ENCODE measurements at places on chromosomes 3 and 15.
A peak's percentile ranks its signal among the peaks of the same experiment; 100 is the strongest.

DNA sequence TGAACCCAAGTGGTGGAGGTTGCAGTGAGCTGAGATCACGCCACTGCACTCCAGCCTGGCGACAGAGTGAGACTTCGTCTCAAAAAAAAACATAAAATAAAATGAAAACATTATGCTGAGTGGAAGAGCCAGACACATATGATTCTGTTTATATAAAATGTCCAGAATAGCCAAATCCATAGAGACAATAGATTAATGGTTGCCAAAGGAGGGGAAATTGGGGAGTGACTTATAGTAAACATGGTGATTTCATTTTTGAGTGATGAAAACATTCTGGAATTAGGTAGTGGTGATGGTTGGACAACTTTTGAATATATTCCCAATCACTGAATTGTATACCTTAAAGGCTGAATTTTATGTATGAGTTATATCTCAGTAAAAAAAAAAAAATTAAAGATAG, 172.0 kb upstream of the BFSP2 start:
- no peak for DNase-seq

DNA sequence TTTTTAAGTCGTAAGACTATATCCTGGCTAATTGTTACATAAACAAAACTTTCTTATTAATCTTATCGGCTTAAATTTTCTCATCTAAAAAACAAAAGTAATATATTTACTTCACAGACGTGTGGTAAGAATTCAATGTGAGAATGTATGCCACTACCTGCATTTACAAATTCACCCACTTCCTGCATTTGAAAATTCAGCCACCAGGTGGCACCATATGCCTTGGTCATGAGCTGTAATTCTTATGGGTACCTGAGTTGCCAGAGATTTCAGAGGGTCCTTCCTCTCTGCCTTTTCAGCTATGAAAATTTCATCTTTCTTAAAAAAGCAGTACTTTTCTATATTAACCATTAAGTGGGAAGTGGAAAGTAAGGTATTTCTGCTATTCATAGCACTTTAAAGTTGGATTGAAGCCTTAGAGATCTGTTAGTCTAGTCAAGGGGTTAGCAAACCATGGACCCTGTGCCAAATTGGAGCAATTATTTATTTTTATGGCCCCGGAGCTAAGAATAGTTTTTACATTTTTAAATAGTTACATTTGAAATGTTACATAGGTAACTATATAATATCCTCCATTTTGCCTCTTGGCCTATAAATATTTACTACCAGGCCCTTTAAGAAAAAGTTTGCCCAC, 127.8 kb downstream of the HCN4 start:
- DNase-seq = peak; percentile 55

- no peak for DNase-seq
Observed at GRCh38 chr3:64242435-64242834, 17.2 kb upstream of the PRICKLE2 start.

DNA sequence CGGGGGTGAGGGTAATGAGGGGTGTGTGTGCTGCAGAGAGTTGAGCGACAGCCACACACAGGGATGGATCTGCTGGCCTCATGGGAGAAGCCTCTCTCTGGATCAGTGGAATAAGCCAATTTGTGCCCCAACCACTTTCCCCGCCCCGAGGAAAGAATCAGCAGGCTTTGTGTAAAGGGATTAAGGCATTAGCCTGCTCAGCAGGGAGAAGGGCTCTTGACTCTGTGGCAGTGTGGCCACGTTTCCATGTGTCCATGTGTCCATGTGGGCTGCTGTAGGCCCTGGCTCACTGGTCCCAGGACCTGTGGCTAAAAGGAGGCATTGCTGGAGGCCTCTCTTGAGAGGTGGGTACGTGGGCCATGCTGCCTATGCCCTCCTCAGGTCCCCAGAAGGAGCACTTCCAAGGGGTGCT, 104.7 kb downstream of the HMG20A start:
- no peak for DNase-seq

DNA sequence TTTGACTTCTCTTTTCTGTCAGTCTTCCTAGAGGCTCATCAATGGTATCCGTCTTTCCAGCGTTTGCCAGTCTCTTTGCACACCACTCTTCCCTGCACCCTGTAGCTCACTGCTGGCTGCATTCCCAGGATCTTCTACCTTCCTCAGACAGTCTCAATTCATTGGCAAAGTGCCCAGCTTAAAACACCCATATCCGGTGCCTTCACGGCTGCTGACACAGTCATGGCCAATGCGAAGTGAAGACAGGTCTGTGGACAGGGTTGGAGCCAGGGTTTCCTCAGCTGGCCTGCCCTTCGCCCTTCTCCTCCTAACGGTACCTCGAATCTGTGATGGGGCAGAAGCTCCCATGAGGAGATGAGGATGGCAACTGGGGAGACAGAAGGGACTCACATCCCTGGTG, 36.1 kb downstream of the PTH1R start:
- no peak for DNase-seq

DNA sequence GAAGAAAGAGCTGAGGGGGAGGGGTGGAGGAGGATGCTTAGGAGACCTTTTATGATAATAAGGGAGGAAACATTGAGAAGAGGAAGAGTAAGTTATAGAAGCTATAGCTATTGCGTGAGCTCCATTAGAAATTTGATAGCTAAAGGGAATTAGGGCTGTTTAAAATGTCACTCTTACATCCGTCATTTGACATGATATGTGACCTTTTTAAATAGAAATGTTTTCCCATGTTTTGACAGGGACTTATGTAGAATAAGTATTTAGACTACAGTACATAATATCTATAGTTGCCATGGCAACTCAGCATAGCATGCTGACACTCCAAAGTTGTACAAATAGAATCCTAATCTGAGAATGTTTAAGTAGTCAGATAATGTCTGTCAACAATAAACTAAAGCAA, 19.2 kb downstream of the RAD51 start:
- DNase-seq = no peak

DNA sequence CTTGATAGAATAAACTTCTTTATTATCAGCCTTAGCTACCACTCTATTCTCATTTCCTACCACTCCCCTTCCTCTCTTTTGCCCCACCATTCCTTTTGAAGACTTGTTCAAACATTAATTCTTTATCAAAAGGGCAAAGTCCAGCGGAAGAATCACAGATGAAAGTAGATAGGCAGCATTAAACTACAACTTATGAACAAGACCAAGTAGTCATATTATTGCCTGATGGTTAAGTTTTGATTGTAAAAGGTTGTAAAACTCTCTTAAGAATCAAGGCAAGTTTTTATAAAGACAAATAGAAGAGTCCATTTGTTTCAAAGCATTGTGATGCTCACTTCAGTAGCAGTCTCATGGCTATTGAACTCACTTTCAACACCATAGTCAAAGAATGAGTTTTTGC, 22.4 kb upstream of the TGFBR2 start:
- no peak for DNase-seq

DNA sequence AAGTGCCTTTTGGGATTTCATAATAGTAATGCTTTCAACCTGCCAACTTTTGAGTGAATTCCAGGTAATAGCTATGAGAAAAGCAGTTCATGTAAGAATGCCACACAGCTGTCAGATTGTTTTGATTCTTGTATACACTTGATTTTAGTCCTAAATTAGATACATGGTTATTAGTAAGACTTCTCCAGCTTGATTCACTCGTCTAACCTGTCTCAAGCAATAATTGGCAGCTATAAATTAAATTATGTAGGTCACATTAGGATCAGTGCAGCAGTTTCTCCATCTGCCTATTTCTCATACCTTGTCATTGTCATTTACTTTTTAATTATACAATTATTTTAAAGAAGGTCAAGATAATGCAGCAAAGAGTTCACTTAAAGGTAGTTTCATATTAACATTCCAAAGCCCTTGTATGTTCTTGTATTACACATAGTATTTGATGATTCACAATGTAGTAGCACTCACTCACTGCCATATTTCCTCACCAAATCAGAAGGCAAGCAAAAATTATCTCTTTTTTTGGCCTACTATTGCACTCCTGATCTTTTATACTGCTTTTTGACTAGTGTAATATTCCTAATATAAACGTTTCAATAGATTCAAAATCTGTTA, 10.9 kb upstream of the CRYBG3 start:
- DNase-seq = no peak

GRCh38 chr3:149364624-149365023, 12.8 kb downstream of the TM4SF1 start:
- DNase-seq = no peak

GRCh38 chr3:52912885-52913731, 15.8 kb upstream of the STIMATE start:
- DNase-seq = no peak

GRCh38 chr3:149586871-149587270, 71.0 kb downstream of the WWTR1 start:
- no peak for DNase-seq

GRCh38 chr15:59689626-59690236, 611 bp upstream of the BNIP2 start:
- DNase-seq = peak; percentile 78
